ENCODE measurements at places on chromosomes 1 and 21. TPM values are rescaled to one million over a fixed set of nuclear protein-coding genes. Genes with fewer than 3 reads are reported as not detected.

GRCh38 chr1:24857507-24858133, 72.5 kb downstream of the RUNX3 start:
- DNase-seq, result peak; percentile 21

Gene SHISA4
- total RNA-seq, result not detected

DNA sequence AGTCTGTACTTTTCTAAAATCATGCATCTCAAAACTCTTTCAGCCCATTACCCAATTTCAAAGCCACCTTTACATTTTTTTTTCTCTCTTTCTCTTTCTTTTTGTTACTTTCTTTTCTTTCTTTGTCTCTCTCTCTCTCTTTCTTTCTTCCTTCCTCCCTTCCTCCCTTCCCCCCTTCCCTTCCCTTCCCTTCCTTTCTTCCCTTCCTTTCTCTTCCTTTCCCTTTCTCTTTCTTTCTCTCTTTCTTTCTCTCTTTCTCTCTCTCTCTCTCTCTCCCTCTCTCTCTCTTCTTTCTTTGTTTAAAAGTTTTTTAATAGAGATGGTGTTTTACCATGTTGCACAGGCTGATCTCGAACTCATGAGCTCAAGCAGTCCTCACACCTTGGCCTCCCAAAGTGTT, 11.5 kb downstream of the ZMYM4 start:
- no peak for DNase-seq

DNA sequence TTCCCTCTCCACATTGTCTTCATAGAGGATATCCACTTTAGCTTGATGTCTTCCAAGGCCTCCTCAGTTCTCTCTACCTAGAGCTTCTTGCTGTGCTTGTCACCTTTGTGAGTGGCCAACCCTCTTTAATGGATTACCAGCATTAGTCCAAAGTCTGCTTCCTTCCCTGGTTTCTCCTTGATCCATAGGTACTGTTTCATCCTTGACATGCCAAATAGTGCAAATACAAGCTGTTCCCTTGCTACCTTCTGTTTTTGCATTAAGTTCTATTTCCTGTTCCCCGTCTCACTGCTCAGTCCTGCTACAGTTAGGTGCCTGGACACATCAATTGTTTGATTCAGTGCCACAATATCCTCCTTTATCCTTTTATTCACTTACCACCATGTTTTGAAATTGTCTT, 19.2 kb downstream of the MAST2 start:
- no peak for DNase-seq

DNA sequence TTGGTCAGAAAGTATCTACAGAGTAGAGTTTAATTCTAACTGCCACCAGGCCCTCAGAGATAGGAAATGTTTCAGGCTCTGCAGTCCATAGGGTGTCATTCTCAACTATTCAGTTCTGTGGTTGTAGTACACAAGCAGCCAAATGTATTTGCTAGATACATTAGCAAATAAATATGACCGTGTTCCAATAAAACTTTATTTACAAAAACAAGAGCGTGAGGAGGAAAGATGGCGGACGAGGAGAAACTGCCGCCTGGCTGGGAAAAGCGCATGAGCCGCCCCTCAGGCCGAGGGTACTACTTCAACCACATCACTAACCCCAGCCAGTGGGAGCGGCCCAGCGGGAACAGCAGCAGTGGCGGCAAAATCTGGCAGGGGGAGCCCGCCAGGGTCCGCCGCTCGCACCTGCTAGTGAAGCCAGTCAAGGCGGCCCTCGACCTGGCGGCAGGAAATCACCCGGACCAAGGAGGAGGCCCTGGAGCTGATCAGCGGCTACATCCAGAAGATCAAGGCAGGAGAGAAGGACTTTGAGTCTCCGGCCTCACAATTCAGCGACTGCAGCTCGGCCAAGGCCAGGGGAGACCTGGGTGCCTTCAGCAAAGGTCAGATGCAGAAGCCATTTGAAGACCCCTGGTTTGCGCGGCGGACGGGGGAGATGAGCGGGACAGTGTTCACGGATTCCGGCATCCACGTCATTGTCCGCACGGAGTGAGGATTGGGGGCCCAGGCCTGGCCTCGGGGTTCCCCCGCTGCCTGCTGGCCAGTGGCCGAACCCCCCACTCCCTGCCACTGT, 286.1 kb downstream of the LRRC40 start:
- DNase-seq, result no peak

- no peak for DNase-seq
Measured at GRCh38 chr1:63663301-63663700, 70.1 kb downstream of the PGM1 start.

Gene SPRR2F
- total RNA-seq, result not detected

Gene DOP1B
- total RNA-seq, result 30.9 TPM

GRCh38 chr1:35577071-35577998, 4.2 kb downstream of the TFAP2E start:
- DNase-seq, result peak; percentile 85

Gene NGF
- total RNA-seq, result not detected

GRCh38 chr1:25618433-25618808, 1.8 kb downstream of the MAN1C1 start:
- DNase-seq, result no peak

DNA sequence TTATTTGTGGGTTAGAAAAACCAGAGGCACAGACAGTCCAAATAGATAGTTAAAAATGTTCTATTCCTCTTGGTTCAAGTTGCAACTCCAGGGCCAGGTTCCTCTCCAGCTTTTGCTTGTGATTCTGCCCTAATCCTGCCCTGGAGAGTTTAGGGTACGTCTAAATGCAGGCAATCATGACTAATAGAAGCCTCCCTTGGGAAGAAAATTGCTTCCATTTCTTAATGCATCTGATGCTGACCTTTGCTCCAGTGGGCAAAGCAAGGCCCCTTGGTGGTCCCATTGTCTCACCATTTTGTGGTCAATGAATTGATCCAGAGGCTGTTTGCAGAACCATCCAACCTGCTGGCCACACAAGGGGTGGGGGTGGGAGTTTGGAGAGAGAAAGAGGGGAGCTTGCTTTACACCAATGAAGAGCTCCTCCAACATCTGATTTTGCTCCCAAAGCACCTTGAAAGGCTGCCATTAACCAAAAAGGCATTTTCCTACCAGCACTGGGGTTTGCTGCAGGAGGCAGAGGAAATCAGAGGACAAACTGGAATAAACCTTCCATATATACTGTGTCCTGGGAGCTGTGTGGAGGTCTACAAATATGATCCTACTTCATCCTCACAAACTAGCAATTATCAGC, 31.3 kb downstream of the C8B start:
- DNase-seq, result no peak

DNA sequence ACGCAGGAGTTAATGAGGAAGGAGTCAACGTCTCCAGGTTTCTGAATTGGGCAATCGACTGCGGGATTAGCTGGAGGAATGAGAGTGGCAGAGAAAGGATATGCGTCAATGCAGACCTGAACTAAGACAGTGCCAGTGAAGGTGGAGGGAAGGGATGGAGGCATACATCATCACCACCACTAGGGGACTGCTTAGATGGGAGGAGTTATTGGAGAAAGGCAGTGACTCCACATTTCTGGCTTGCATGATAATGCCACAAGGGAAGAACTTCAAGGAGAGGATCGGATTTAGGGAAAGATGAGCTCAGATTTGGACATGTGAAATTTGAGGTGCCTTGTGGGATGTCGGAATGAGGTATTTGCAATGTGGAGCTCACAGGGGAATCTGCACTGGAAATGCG, 17.5 kb downstream of the VASH2 start:
- no peak for DNase-seq

DNA sequence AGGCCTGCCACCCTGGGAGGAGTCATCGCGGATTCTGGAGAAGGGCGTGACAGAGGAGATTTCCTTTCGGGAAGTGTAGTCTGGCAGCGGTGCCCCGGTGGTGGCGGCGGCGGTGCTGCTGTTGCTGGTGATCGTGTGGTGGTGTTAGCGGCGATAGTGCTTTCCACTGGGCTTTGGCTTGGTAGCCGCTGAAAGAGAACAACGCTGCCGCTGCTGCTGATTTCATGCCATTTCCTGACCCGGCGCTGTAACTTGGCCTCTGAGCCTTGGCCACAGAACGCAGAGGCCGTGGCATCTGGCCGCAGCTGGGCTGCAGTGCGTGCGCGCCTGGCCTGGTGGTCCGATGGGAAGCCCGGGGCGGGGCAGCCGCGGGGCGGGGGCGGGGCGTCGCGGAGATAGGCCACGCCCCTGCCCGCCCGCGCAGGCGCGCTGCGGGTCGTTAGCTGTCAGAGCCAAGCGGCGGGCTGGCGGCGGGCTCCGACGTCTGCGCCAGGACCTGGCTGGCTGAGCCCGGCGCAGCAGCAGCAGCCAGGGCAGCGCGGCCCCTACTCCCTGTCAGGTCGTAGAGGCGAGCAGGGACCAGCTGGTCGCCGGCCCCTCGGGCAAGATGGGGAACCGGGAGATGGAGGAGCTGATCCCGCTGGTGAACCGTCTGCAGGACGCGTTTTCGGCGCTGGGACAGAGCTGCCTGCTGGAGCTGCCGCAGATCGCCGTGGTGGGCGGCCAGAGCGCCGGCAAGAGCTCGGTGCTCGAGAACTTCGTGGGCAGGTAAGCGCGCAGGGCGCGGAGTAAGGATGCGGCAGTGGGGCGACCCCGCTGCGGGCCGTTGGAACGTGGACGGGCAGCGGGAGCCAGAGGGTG, at the start of gene DNM3:
Gene DNM3, plus strand, starts transcription at position 449 of the 861 bp plus-strand sequence. Its CDS starts 159 bp downstream, at position 608.
- peak; percentile 77 for DNase-seq

Gene PLA2G4A
- total RNA-seq, result not detected

- peak; percentile 35 for DNase-seq
Measured at GRCh38 chr1:183804916-183805841, at the start of gene RGL1. Gene RGL1 (plus strand): TSS chr1:183805120. CDS start chr1:183805298, 178 bp downstream.

Gene ATP6V1G3
- total RNA-seq, result not detected

DNA sequence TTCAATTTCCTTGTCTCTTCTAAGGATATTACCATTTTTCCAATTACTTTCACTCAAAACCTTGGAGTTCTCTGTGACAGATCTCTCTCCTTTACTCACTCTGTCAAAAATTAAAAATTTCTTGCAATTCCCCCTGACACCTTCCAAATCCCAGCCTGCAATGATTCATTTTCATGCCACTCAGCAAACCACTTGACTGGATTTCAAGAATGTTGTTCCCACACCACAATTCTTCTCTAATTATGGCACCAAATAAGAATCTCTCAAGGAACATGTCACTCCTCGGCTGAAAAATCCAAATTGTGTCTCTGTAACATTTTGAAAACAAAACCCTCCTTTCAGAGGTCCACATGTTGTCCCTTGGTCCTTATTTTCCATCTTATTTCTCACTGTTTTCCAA, 438.9 kb upstream of the ZP4 start:
- DNase-seq, result no peak

DNA sequence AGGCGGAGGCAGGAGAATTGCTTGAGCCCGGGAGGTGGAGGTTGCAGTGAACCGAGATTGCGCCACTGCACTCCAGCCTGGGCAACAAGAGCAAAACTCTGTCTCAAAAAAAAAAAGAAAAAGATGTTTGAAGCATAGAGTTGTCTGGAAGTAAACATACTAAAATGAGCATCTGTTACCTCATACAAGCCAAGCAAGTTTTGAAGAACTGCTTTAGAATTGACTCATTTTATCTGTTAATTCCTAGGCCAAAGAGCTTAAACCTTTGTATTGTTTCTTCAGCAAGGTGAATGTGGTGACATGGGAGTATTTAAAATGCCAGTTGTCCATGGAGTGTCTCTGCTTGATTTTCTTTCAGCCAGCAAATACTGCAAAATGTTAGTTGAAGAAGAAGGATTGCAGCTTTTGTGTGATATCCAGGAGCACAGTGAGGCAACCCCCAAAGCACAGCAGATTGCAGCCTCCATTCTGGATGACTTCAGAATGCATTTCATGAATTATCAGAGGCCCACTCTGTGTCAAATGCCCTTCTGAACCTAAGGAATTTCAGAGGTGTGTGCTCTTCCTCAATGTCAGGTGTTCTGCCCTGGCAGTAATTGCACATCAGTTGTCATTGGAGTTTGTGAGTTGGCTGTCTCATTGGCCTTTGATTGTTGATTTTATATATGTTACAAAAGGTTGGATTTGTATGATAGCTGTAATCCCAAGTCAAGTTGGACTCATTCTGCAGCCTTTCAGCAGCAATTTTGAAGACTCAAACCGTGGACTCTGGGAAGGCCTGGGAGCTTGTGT, 28.9 kb downstream of the ECHDC2 start:
- DNase-seq, result no peak

DNA sequence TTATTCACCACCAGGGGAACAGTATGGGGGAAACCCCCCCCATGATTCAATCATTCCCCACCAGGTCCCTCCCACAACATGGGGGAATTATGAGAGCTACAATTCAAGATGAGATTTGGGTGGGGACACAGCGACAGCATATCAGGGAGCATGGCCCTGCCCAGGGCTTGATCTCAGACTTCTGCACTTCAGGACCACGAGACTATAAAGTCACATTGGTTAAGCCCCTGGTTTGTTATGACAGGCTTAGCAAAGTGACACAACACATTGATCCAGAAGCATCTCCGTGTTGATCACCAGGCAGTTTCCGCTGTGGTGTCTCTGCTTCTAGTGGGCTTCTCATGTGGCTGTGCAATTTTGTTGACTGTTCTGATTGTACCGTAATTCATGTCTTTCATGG, 312.7 kb upstream of the C1orf174 start:
- no peak for DNase-seq

DNA sequence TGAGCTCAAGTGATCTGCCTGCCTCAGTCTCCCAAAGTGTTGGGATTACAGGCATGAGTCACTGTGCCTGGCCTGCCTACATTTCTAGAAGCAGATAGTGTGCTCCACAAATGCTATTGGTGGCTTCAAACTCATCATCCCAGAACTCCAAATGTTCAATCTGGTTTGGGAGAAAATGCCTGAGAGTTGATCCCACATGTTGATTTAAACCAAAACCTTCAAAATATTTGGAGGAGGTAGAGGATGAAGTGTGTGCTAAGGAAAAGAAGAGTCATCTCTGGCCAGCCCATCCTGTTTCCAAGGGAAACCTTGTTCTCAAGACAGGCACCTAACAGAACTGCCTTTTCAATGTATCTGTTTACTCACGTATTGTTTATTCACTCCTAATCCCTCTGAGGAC, 55.4 kb upstream of the GRHL3 start:
- no peak for DNase-seq

- no peak for DNase-seq
Measured at GRCh38 chr1:19730793-19731192, 66.1 kb downstream of the HTR6 start.

GRCh38 chr1:155019377-155020245, 14.0 kb downstream of the DCST2 start:
- DNase-seq, result no peak

DNA sequence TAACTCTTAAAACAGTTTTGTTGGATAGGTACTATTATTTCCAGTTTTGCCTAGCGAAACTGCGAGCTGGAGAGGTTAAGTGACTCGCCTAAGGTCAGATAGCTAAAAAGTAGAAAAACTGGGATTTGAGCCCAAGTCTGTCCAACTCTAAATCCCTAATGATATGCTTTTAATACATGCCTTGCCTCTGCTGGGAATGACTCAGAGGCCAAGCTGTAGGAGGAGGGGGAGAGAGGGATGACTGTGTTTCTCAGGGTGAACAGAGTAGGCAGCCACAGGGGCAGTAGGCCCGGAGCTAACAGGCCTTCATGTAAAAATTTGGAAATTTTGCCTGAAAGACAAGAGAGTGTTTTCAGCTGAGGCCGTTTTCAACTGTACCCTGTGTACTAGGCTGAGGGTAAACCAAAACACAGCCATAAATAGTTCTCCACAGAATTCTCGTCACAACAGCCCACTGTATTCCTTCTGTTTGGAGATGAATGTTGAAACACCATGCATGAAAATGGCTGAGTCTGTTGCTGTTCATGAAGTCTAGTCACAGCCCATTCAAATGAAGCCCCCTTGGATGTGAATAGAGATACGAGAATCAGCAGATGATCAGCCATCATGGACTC, 107.5 kb upstream of the HOOK1 start:
- DNase-seq, result no peak

Gene FCGR3A
- total RNA-seq, result 0.50 TPM

Measured in activated CD8-positive, alpha-beta T cell treated with anti-CD3 and anti-CD28 coated beads, Interleukin-2, amount 10 ng/mL, durations not matched to agents 7 days and 5 days (primary cell).